NCI-H1436 (cell line): ENCODE measurements at places on chromosomes 6 and 20.
A peak's percentile ranks its signal among the peaks of the same experiment; 100 is the strongest.

DNA sequence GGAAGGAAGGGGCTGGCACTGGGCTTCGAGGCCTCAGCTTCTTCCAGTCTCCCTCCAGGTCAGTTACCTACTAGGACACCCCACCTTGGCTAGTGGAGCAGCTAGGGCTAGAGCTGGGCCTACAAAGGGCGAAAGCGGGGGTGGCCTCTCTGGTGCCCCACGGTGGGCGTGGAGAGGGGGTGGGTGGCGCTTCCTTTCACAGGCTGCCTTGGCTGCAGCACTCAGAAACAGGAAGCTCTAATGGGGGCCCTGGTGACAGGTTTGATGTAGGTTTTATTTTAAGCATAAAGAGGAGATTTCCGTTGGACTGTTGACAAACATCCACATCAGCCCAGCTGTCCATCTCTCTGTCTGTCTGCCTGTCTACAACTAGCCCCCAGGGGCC, 13.4 kb downstream of the FAM110A start:
- DNase-seq: no peak

GRCh38 chr6:25649611-25650010, 2.4 kb upstream of the SCGN start:
- DNase-seq: no peak

- DNase-seq: no peak
Measured at GRCh38 chr6:111995404-111995803, 58.5 kb upstream of the CCN6 start.

DNA sequence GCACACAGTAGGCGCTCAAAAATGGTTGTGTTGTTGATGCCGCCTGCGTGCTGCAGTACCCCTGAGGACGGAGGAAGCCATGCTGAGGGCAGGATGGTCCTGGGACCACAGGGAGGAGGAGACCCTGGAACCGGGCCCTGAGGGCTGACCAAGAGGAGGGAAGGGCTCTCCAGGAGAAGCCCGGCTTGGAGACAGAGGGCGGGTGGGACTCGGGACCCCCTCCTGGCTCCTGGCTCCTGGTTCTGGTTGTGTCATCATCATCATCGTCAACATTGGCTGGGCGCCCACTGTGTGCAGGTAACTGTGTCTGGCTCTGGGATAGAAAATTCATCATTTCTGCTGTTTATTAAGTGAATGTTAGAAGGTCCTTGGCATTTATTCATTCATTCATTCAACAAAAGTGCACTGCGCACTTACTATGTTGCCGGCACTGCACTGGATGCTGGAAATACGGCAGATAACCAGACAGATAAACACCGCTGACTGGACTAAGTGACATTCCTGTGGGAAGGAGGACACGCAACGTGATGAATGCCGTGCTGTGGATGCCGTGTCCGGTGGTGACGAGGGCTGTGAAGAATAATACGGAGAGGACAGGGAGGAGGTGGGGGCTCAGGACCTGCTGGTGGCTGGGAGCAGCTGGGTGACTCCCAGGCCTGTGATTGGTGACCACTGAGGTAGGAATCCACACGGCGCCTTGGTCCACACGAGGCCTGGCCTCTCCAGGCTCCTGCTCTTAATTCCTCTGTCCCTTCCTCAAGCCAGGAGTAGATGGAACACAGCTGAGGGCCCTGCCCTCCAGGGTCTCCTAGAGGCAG, 35.3 kb downstream of the SPDEF start:
- no peak for DNase-seq

- DNase-seq: no peak
Measured at GRCh38 chr6:156842598-156843250, 65.5 kb downstream of the ARID1B start.

DNA sequence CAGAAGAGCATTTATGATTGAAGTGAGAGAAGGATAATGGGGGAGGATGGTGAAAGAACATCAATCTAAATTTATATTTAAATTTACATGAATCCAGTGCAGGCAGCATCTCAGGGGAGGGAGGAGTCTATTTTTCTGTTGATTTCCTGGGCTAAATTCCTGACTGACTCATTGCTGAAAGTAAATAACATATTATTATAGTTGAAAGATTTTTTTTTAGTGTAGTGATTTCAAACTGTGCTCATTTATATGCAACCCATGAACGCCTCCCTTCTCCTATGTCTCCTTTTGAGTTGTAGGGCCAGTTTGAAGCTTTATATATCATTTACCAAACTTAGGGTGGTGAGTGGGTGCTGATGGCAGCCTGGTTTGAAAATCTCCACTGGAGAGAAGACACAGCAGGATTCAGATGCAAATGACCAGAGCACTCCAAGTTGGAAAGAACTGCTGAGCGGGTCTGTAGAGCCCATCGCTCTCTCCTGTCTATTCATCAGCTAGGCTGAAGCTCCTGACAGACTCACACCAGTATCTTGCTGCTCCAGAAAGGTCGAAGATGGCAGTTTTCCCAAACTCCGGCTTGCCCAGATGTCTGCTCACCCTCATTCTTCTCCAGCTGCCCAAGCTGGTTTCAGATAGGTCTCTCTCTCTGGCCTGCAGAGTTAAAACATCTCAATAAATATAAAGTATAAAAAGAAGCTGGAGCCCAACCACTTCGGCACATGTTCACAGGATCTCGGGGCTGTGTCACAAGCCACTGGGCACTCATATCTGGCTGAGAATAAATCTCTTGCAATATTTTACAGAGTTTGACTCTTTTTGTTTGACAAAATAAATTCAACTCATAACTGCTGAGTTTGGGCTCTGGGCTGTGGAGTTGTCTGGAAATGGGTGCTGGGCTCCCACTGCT, 18.3 kb downstream of the BTN2A1 start:
- DNase-seq: no peak

GRCh38 chr6:14172562-14172961, 55.0 kb downstream of the CD83 start:
- no peak for DNase-seq

- DNase-seq: no peak
Measured at GRCh38 chr6:34919651-34920050, 30.6 kb downstream of the ANKS1A start.

GRCh38 chr6:11350294-11350693, 117.8 kb upstream of the NEDD9 start:
- DNase-seq: no peak

GRCh38 chr6:95417856-95418255, 159.5 kb upstream of the MANEA start:
- peak; percentile 10 for DNase-seq

GRCh38 chr20:43720007-43720406, 6.8 kb downstream of the GTSF1L start:
- no peak for DNase-seq

GRCh38 chr6:170561555-170561954, 7.4 kb downstream of the TBP start:
- no peak for DNase-seq

GRCh38 chr6:90977513-90977912, 390.6 kb upstream of the MAP3K7 start:
- no peak for DNase-seq

DNA sequence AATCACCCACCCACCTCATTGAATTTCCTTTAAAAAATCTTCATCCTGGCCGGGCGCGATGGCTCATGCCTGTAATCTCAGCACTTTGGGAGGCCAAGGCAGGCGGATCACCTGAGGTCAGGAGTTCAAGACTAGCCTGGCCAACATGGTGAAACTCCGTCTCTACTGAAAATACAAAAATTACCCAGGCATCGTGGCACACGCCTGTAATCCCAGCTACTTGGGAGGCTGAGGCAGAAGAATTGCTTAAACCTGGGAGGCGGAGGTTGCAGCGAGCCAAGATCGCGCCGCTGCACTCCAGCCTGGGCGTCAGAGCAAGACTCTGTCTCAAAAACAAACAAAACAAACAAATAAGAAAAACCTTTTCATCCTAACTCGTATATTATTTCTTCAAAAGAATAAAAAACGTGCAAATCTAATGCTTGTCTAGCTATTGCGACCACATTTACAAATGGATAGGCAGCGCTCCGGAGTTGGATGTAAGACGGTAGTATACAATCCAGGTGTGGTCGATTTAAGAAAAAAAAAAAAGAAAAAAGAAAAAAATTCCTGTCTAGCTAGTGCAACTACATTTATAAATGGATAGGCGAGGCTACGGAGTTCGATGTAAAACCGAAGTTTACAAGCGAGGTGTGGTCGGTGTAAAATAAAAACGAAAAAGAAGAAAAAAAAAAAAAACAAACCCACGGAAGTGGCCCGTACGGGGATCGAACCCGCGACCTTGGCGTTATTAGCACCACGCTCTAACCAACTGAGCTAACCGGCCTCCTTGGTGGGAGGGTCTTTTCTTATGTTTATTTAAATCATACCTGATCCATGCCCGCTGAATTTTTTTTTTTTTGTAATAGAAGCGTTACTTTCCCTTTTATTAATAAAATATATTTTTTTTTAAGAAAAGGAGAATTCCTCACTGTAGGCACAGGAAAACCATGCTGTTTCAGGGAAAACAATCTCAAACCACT, 70.7 kb upstream of the PRSS16 start:
- peak; percentile 31 for DNase-seq

DNA sequence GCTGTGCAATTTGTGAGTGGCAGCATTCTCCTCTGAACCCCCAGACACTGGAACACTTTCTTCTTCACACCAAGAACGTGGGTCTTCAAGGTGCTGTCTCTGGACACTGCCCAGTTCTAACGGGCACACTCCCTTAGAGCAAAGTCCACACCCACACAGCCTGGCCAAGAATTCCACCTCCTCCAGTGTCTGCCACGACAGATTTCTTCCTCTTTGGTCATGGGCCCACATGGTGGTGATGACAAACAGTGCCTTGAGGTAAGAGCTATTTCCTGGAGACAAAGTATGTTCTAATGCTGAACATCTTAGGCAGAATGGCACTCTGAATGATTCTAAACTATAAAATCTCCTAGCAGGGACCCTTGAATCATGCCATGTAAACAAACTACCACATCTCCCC, 25.5 kb upstream of the SSTR4 start:
- no peak for DNase-seq

- DNase-seq: no peak
Measured at GRCh38 chr6:24868765-24869164, 67.0 kb downstream of the RIPOR2 start.

DNA sequence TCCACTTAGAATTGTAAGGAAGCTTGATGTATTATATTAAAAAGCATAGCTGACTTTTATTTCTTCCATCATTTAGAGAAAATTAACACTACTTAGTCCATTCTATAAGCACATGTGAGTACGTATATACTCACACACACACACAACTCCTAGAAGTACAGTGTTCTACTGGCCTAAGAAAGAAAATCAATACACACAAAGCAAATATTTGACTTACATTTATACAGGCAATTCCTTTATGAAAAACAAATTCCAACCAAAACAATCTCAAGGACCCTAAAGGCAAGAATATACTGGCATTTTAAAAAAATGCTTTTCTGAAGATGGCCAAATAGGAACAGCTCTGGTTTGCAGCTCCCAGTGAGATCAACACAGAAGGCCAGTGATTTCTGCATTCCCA, 71.9 kb downstream of the NRSN1 start:
- no peak for DNase-seq

GRCh38 chr20:361561-361960, 14.7 kb downstream of the NRSN2 start:
- no peak for DNase-seq

DNA sequence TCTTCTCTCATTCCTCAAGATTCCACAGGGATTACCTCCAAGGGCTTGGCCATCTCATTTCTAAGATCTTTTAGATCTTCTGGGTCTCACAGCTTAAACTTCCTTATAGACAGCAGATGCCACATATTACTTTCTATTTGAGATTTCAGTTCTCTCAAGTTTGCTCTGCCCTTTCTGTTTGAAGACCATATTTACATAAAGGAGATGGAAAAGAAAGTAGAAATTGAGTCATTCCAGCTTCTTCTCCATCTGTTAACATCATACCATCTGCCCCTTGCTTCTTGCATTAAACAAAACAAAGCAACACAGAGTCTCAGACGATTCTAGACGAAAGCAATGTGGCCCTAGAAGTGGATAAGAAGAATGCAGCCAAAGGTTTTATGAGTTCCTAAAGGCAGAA, 203.4 kb downstream of the TTLL2 start:
- DNase-seq: no peak

- no peak for DNase-seq
Measured at GRCh38 chr20:64142590-64142989, 21.7 kb upstream of the MYT1 start.

DNA sequence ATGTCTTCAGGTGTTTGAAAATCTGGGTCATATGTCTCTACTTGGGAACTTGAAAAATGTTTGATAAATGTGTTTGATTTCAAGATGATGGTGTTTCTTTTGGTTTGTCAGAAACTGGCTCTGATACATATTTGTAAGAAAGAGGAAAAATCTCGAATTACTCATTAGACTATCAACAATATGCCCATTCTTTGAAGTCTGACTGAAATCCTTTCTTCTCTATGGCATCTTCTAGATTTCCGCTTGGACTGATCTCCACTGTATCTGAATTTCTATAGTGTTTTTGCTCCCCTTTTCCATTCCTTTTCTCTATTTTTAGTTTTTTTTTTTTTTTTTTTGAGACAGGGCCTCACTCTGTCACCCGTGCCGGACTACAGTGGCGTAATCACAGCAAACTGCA, 1096.5 kb downstream of the KIF16B start:
- no peak for DNase-seq

DNA sequence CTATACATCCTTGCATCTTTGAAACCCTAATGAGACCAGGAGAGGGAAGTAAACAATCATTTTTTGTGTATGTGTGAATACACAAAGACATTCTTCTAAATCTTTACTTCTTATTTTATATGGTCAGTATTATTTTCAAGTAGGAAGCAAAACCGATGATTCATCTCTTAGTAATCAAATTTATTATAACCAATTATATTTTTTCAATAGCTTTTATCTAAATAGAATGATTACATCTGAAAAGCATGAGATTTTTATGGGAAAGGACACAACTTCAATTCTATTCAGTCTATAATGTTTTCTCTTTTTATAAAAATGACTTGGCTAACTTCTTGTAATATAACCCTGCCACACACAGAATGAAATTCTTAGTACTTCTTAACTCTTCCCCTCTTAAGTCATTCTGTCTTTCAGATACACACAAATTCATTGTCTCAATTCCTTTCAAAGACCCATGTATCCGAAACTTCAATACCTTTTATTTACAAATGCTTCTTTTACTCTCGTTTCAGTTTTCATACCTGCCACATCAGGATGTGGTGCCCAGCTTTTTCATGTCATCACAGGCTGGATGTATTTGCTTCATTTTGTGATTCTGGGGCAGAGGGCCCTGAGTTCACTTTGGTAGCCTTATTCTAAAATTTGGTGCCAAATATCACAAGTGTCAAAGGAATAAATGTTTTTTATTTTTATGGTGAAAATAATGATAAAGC, 227.0 kb downstream of the PHF3 start:
- no peak for DNase-seq
